ENCODE measurements at places on chromosomes 7 and 10. TPM values are rescaled to one million over a fixed set of nuclear protein-coding genes. Genes with fewer than 3 reads are reported as not detected.

- DNase-seq, result no peak
- H3K4me1 ChIP-seq, result peaks cover 41% of the 10 kb centered on the region
- peak overlapping the region; percentile 42 for H3K27ac ChIP-seq
- H3K4me3 ChIP-seq, result no peak overlapping the region
- peaks cover 48% of the 10 kb centered on the region for H3K36me3 ChIP-seq
These were observed 14.1 kb downstream of the SUMF2 start for GRCh38 chr7:56078196-56078595.

DNA sequence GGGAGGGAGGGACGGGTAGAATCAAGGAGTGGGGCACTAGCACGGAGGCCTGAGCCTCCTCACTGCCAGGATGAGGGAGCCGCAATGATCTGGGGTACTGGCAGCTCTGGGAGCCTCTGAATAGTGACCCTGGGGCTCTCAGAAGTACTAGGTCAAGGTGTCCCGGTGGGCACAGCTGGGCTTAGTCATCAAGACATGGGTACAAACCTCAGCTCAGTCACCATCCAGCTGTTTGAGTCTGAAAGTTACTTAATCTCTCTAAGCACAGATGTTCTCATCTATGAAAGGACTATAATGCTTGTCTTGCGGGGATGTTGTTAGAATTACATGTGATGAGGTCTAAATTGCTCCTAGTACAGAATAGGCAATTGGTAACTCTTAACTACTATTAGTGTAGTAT, 276.8 kb downstream of the KCNMA1 start:
- peaks cover 12% of the 10 kb centered on the region for H3K4me1 ChIP-seq
- no peak overlapping the region for H3K4me3 ChIP-seq
- no peaks in the 10 kb centered on the region for H3K27me3 ChIP-seq

GRCh38 chr10:74937266-74937856, 111.0 kb downstream of the KAT6B start:
- H3K4me3 ChIP-seq, result no peak overlapping the region
- H3K27me3 ChIP-seq, result no peaks in the 10 kb centered on the region
- no peak for DNase-seq
- H3K36me3 ChIP-seq, result no peaks in the 10 kb centered on the region

GRCh38 chr7:148505645-148506375, 84.8 kb upstream of the C7orf33 start:
- no peak overlapping the region for H3K27ac ChIP-seq
- H3K4me1 ChIP-seq, result no peaks in the 10 kb centered on the region
- no peaks in the 10 kb centered on the region for H3K36me3 ChIP-seq
- peaks cover 10% of the 10 kb centered on the region for H3K27me3 ChIP-seq
- peak; percentile 81 for DNase-seq
- no peak overlapping the region for H3K4me3 ChIP-seq

- H3K27ac ChIP-seq, result peak overlapping the region; percentile 95
- H3K4me1 ChIP-seq, result peaks cover 51% of the 10 kb centered on the region
- H3K27me3 ChIP-seq, result no peaks in the 10 kb centered on the region
- peak; percentile 90 for DNase-seq
These were observed 122.8 kb downstream of the CUBN start for GRCh38 chr10:17006631-17007417.

DNA sequence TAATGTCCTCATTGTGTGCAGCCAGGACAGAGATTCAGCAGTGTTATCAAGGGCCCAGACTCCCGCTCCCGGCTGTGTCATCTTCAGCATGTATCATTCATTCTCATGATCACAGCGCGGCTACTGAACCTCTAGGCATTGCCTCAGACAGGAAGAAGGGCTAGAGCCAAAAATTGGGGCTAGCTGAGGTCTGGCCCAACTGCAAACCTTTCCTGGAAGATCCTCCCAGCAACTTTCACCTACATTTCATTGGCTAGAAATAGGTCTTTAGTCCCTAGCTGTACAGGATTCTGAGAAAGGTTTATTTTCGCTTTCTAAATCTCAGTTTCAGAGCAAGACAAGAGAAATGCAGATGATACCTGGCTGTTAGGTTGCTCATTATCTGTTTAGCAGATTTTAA, 81.9 kb downstream of the CREM start:
- peaks cover 8% of the 10 kb centered on the region for H3K36me3 ChIP-seq
- peaks cover 28% of the 10 kb centered on the region for H3K4me1 ChIP-seq
- H3K4me3 ChIP-seq, result no peak overlapping the region
- peak overlapping the region; percentile 83 for H3K27ac ChIP-seq
- no peak for DNase-seq

GRCh38 chr7:22181663-22182062, 175.3 kb downstream of the RAPGEF5 start:
- H3K27me3 ChIP-seq, result no peaks in the 10 kb centered on the region
- H3K27ac ChIP-seq, result no peak overlapping the region
- H3K4me1 ChIP-seq, result no peaks in the 10 kb centered on the region
- H3K36me3 ChIP-seq, result no peaks in the 10 kb centered on the region
- no peak for DNase-seq
- no peak overlapping the region for H3K4me3 ChIP-seq

- H3K27ac ChIP-seq, result no peak overlapping the region
- H3K36me3 ChIP-seq, result no peaks in the 10 kb centered on the region
- peaks cover 11% of the 10 kb centered on the region for H3K4me1 ChIP-seq
- DNase-seq, result peak; percentile 58
These were observed 3.0 kb upstream of the PSAP start for GRCh38 chr10:71854031-71854430.

- H3K27me3 ChIP-seq, result peaks cover 99% of the 10 kb centered on the region
- DNase-seq, result no peak
- H3K27ac ChIP-seq, result no peak overlapping the region
- H3K36me3 ChIP-seq, result no peaks in the 10 kb centered on the region
- H3K4me3 ChIP-seq, result no peak overlapping the region
These were observed 17.6 kb upstream of the PAX2 start for GRCh38 chr10:100727808-100728207.

DNA sequence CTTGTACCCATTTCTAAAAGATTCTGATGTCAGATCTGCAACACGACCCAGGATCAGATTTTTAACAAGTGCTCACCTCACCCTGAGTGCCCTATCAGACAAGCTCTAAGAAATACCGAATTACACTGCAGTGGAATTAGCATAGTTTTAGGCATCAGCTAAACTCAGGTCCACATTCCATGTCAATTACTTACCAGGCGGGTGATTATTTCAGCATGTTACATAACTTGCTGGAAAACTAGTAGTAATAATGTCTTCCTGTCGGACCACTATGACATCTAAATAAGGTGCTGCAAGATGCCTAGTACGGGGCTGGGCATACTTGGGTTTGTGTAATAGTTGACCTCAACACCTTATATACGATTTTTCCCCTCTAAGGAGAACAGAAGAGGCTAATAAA, 21.0 kb downstream of the TRIL start:
- H3K36me3 ChIP-seq, result no peaks in the 10 kb centered on the region
- no peak overlapping the region for H3K27ac ChIP-seq
- H3K27me3 ChIP-seq, result no peaks in the 10 kb centered on the region
- DNase-seq, result no peak

- no peaks in the 10 kb centered on the region for H3K27me3 ChIP-seq
- no peak overlapping the region for H3K4me3 ChIP-seq
- no peaks in the 10 kb centered on the region for H3K4me1 ChIP-seq
- no peak overlapping the region for H3K27ac ChIP-seq
These were observed 15.9 kb downstream of the GUSB start for GRCh38 chr7:65966146-65966545.

- H3K4me3 ChIP-seq, result no peak overlapping the region
- DNase-seq, result no peak
- no peak overlapping the region for H3K27ac ChIP-seq
- no peaks in the 10 kb centered on the region for H3K4me1 ChIP-seq
- H3K36me3 ChIP-seq, result no peaks in the 10 kb centered on the region
- no peaks in the 10 kb centered on the region for H3K27me3 ChIP-seq
These were observed 262.0 kb upstream of the ZWINT start for GRCh38 chr10:56623064-56623463.

DNA sequence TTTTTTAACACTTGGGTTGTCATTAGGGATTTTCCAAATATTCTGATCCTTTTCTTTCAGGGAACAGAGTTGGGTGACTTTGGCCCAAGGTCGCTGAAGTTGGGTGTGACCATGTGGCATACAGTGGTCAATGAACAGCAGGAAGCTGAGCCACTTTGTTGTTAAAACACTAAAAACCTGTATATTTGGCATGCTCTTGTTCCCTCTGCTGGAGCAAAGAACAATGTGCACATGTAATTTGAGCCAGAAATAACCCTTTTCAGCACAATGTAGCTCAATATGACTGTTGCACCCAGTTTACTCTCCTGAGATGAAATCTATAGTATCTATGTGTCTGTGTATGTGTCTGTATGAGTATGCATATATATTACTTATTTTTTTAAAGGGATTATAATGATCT, 74.9 kb downstream of the ADCYAP1R1 start:
- no peak overlapping the region for H3K4me3 ChIP-seq
- H3K27me3 ChIP-seq, result no peaks in the 10 kb centered on the region
- no peaks in the 10 kb centered on the region for H3K36me3 ChIP-seq
- peak; percentile 58 for DNase-seq
- H3K4me1 ChIP-seq, result peaks cover 2% of the 10 kb centered on the region

DNA sequence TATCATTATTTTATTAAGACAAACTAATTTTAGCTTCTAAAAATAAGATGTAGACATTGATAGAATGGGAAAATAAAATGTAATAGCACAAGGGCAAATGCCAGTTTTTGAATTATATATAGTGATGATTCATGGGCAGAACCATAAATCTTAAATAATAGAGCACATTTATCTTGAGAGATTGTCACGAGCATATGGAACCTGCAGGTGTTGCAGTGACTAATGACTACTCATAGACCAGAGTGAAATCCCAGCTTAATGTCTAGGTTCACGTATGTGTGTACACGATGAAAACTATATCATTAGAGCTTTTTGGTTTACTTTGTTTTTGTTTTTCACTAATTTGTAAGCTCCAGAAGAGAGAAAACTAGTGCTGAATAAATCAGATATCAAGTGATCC, 150.2 kb upstream of the CACNA2D1 start:
- no peak overlapping the region for H3K4me3 ChIP-seq
- no peaks in the 10 kb centered on the region for H3K27me3 ChIP-seq
- H3K4me1 ChIP-seq, result no peaks in the 10 kb centered on the region
- H3K36me3 ChIP-seq, result no peaks in the 10 kb centered on the region
- no peak for DNase-seq
- H3K27ac ChIP-seq, result no peak overlapping the region

DNA sequence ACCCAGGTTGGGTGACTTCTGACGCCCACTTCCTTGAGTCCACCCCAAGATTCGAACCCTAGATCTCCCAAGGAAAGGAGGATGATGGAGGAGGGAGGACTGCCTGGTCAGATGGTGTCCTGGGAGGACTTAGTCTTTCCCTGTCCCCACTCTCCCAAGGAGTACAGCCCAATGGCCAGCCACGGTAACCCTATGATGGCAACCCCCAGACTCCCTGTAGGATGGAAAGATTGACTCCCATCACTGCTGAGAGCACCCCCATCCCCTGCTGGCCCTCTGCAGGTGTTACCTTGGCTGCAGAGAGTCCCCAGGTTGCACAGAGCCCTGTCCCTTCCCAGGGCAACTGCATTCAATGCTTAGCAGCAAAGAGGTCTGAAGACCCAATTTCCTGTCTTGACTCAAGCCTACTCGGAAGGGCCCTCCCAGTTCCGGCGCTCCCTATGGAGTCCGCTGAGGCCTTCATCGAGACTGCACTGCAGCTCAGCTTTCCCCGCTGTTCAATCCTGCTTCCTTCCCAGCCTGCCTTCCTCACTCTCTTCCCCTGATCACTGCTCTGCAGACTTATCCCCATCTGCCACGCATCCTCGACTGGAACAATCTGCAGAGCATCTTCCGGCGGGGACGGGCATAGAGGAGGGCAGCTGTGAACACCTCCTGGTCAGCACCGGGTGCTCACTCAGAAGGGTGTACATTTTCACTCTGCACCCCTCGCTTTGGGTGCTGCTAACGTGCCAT, 50.8 kb upstream of the OCM2 start:
- no peaks in the 10 kb centered on the region for H3K36me3 ChIP-seq
- H3K27me3 ChIP-seq, result no peaks in the 10 kb centered on the region
- H3K4me3 ChIP-seq, result no peak overlapping the region
- H3K4me1 ChIP-seq, result no peaks in the 10 kb centered on the region
- DNase-seq, result no peak

GRCh38 chr10:77881222-77881621, 45.3 kb downstream of the DLG5 start:
- H3K4me3 ChIP-seq, result no peak overlapping the region
- peaks cover 13% of the 10 kb centered on the region for H3K4me1 ChIP-seq
- peaks cover 8% of the 10 kb centered on the region for H3K36me3 ChIP-seq
- no peaks in the 10 kb centered on the region for H3K27me3 ChIP-seq
- no peak for DNase-seq
- no peak overlapping the region for H3K27ac ChIP-seq

GRCh38 chr7:50693455-50694130, 89.1 kb downstream of the GRB10 start:
- no peak overlapping the region for H3K4me3 ChIP-seq
- no peaks in the 10 kb centered on the region for H3K27me3 ChIP-seq
- DNase-seq, result no peak
- H3K4me1 ChIP-seq, result no peaks in the 10 kb centered on the region
- H3K27ac ChIP-seq, result no peak overlapping the region

GRCh38 chr10:33697016-33697415, 362.5 kb upstream of the NRP1 start:
- H3K4me3 ChIP-seq, result no peak overlapping the region
- no peak overlapping the region for H3K27ac ChIP-seq
- H3K36me3 ChIP-seq, result no peaks in the 10 kb centered on the region
- H3K27me3 ChIP-seq, result no peaks in the 10 kb centered on the region
- H3K4me1 ChIP-seq, result no peaks in the 10 kb centered on the region

DNA sequence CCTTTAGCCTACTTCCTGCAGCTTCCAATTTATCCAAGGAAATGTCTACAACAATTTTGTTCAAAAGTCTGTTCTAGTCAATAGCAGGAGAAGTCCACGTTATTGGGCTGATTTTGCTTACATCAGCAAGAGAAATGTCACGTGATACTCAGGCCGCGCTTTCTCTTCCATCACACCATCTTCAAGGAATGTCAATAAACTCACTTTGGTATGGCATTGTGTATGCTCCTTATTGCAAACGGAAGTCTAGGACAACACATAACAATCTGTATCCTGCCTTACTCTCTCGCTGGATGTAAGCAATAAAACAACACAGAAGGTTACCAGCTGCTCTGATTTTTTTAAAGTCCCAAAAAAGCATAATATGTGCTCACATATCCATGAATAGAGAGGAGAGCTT, 17.1 kb upstream of the STK17A start:
- H3K27me3 ChIP-seq, result no peaks in the 10 kb centered on the region
- H3K36me3 ChIP-seq, result no peaks in the 10 kb centered on the region
- peak; percentile 9 for DNase-seq
- H3K27ac ChIP-seq, result no peak overlapping the region
- no peaks in the 10 kb centered on the region for H3K4me1 ChIP-seq

NPY gene
- total RNA-seq, result 13.6 TPM

FFAR4 gene
- total RNA-seq, result not detected

NAT16 gene
- not detected for total RNA-seq

LLCFC1 gene
- total RNA-seq, result not detected

NRP1 gene
- 107 TPM for total RNA-seq

TEX36 gene
- total RNA-seq, result not detected

FRG2B gene
- total RNA-seq, result not detected

ABCC2 gene
- 1.1 TPM for total RNA-seq

ADAP1 gene
- 2.0 TPM for total RNA-seq

SFTPD gene
- total RNA-seq, result 1.1 TPM
